ENCODE measurements at places on chromosomes 3 and 15.
A peak's percentile ranks its signal among the peaks of the same experiment; 100 is the strongest.

DNA sequence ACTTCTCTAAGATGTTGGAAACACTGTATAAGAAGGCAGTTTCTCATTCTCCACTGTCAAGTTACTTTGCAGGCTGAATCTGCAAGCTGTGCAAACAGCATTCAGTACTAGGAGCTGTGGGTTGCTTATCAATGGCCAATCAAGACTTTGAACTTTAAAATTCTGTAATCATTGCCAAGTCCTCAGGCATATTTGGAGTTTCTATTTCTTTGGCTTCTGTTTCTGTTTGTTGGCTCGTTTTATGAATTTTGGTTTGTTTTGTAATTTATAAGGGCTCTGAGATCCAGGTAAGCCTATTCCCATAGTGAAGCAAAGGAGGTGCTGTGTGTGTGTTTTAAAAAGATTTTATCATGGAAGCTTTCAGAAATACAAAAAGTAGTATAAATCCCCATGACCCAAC is 32.1 kb downstream of the TLNRD1 start:
- no peak for DNase-seq

DNA sequence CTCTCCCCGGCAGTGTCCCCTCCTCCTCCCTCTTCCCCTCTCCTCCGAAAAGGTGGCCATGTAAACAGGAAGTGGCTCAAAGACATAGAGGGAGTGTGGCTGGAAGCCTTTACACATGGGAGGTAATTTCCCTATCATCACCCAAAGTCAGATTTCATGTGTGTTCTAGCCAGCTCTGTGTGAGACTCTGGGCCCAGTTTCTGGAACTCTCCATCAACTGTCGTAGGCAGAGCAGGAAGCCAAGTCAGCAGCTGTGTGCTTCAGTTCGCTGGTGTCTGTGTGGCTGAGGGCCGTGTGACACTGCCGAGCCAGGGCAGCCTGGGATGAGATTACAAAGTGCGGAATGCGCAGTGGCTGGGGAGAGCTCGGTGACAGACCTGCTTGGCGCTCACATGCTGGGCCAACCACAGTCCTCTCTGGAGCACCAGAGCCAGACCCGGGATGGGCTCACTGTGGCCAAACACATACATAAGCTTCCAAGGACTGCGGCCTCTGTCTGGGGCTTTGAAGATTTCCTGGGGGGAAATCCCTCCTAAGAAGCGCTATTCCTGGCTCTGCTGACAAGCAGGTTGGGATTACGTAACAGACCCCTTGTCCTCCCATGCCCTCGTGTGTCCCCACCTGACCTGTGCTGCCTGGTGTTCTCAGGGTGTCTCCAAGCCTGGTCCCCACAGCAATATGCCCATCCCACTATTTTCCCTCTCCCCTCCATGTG is 50.7 kb downstream of the UMPS start:
- DNase-seq: peak; percentile 32

DNA sequence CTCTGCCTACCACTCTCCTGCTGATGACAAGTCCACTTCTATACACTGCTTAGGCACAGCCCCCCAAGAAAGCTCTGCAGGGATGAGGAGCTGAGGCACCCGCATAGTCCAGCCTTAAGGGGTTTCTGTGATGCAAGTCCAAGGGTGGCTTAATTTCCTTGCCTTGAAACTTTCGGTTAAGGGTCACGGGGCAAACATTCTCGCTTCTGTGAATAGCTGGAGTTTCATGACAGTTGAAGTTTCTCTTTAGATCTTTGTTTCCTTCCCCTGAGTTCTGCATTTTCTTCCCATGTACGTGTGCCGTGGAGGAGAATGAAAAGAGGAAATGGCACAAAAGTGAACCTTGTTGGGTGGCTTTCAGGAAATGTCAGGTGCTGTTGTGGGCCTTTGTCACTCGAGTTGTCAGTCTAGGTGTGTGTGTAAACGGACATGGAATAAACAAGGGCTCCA is 7.0 kb downstream of the GPR160 start:
- no peak for DNase-seq

DNA sequence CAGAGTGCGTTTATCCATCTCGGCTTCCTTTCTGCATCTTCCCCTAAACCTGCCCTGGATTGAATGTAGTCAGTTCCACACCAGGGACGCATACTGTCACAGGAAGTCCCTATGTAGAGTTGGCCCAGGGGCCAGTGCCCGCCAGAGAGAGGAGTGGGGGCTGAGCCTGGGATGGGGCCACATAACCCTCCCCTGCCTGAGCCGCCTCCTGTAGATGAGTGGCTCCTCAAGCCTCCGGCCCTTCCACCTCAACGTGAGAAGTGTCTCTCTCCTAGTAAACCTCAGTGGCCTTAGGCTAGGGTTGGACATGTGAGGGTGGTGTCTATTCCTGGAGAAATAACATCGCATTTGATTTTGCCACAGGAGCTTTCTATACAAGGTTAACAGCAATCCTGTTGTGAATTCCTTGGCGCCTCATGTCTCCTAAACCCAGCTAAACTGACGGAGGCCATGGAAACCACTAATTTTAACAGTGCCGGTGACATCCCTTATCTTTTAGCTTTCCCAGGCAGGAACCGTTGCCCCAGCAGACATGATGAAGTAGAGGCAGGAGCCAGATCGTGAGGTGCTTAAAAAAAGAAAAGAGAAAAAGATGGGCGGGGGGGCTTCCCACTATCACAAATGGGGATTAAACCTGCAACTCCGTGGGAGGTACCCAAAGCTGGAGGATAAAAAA is 171.1 kb downstream of the CHDH start:
- no peak for DNase-seq

DNA sequence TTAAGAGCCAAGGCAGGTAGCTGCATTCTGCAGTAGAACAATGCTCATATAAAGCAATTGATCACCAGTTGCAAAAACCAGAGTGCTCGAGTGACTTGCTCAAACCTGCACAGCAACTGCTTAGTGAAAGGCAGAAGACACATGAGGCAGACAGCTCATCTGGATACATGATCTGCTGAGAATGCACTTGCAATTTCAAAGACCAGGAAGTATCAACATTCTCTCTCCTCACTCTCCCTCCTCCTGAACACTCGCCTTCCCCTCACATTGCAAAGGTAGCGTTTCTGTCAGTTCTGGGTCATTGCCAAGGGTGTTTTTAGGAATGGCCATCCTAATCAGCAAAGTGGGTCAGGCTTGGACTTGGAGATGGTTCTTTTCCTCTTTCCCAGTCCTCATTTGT is 61.0 kb downstream of the BFSP2 start:
- no peak for DNase-seq

GRCh38 chr15:37397266-37398022 is 297.1 kb upstream of the MEIS2 start:
- no peak for DNase-seq

DNA sequence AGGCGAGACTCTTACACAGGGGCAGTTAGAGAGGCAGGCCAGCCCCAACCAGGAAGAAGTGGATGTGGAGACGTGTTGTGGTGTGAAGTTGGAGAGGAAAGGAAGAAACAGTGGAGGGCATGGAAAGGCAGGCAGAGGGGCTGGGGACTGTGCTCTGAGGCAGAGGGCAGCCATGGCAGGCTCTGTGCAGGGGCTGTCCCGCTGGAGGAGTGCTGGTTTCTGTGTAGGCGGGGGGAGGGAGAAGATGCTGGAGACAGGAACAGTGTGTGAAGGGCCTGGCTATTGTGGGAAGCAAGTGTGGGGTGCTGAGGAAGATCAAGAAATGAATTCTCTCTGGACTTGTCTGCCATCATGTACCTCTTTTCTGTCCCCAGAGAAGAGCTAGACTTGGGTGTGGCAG is 21.0 kb downstream of the SNAPC5 start:
- no peak for DNase-seq

DNA sequence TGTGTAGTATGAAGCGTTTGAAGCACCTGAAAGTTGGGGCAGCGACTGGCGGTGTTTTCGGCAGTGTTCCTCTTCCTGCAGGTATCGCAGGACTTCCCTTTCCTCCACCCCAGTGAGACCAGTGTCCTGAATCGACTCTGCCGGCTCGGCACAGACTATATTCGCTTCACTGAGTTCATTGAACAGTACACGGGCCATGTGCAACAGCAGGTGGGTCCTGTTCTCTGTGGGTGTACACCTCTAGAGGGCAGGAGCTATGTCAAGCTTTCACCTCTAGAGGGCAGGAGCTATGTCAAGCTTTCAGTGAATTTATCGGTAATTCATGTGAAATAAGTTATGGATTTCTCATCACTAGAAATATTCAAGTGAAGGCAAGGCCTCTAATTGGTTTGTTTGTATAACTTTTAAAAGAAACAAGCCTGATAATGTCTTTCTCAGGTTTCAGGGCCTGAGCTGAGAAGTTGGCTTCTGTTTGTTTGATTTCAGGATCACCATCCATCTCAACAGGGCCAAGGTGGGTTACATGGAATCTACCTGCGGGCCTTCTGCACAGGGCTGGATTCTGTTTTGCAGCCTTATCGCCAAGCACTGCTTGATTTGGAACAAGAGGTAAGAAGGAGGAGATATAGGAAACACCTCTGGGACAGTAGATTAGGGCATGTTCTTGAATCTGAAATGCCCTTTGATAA is 5.3 kb downstream of the TUBGCP4 start:
- DNase-seq: peak; percentile 64

DNA sequence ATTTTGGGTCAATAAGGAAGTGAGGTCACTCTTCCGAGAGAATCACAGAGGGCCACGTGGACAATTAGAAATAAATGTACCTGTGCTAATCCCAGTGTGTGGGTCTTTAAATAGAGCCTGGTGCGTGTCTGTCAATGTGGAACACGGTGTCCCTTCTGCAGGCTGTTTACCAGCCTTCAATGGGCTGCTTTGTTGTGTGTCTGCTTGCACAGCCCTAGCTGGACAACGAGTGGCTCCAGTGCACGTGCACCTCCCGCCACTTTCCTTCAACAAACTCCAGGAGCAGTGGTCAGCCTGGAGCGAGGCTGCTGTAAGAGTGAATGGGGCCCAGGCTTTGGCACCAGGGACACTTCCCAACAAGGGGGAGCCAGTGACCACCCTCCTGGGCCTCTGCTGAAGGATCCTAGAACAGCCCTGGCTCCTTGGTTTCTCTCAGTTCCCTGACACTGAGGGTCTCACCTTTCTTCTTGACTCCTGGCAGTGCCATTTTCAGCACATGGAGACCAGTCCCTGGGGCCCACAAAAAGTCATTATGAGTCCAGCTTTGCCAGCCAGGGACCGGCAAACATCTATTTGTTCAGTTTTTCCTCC is 76.1 kb downstream of the ISG20 start:
- DNase-seq: no peak

GRCh38 chr3:54131026-54131605 is 8.8 kb downstream of the CACNA2D3 start:
- no peak for DNase-seq

Measured in GM23338 (cell line).